ENCODE measurements at places on chromosomes 2 and 18.

DNA sequence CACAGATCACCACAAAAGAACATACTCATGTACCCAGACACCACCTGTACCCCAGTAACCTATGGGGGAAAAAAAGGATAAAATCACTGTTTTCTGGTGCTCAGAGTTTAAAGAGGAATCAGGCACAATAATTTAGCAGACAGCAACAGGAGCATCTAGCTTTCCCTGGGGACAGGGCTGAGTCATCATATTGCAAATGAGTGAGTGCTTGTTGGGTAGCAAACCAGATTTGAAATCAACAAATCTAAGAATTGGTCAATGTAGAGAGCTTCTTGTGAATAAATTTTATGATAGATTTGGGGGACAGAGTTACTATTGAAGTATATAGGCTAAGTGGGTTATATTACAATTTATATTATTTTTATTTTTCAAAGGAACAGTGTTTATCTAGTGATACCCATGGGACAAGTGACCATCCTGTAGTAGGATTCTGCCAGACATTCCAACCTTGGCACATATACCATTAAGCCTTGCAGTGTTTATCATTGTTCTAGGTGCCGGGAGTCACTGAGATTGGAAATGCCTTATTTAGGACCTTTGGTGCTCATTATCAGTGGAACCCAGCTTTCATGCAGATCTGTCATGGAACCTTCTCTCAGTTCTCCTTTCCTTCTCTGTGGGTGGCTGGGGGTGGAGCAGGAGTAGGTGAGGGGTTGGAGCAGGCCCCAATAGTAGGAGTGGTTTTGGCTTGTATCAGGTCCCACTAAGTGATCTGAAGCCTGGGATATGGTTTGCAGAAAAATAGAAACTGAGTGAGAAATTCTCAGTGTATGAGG, 117.2 kb downstream of the CERS6 start:
- DNase-seq, result no peak

GRCh38 chr18:3062798-3063680, 50.1 kb upstream of the LPIN2 start:
- no peak for DNase-seq

DNA sequence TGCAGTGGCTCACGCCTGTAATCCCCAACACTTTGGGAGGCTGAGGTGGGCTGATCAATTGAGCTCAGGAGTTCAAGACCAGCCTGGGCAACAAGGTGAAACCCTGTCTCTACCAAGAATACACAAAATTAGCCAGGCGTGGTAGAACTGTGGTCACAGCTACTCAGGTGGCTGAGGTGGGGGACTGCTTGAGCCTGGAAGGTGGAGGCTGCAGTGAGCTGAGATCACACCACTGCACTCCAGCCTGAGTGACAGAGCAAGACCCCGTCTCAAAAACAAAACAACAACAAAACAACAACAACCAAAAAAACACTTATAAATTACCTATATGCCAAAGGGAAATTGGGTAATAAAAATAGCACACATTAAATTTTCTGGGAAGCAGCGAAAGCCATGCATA, 141.6 kb downstream of the HDAC4 start:
- DNase-seq, result no peak

DNA sequence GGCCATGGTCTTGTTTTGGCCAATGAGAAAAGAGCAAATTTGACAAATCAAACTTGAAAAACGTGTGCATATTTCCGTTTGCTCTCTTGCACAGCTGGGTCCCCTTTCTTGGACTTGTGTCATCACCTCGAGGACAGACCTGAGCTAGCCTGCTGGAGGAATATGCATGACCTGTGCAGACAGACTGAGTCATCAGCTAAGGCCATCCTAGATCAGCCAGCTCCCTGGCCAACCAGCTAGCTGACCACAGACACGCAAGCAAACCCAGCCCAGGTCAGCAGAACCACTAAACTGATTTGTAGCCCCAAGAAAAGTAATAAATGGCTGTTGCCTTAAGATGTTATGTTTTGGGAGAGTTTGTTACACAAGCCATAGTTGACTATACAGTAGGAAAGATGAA, 61.3 kb upstream of the PAX3 start:
- DNase-seq, result no peak

- peak; percentile 21 for DNase-seq
Measured at GRCh38 chr2:230160112-230160660, 59.6 kb downstream of the SP110 start.

DNA sequence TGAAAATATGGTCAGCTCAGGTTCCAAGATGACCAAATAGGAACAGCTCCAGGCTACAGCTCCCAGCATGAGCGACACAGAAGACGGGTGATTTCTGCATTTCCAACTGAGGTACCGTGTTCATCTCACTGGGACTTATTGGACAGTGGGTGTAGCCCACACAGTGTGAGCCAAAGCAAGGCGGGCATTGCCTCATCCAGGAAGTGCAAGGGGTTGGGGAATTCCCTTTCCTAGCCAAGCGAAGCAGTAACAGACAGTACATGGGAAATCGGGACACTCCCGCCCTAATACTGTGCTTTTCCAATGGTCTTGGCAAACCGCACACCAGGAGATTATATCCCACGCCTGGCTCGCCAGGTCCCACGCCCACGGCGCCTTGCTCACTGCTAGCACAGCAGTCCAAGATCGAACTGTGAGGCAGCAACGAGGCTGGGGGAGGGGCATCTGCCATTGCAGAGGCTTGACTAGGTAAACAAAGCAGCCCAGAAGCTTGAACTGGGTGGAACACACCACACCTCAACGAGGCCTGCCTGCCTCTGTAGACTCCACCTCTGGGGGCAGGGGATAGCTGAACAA, 57.5 kb downstream of the WDPCP start:
- no peak for DNase-seq

DNA sequence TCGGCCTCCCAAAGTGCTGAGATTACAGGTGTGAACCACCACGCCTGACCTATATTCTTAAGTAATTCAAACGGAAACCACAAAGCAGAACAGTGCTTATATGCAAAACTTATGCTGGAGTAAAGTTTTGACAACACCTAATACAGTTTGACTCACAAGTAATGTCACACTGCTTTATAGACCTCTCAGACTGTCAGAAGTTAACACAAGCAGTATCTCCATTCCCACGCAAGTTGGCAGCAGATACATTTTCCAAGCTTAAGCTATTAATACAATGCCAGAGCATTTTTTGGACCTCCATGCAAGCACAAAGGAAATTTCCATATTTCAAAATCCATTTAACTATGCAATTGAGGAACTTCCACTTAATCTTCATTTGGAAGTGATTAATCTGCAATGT, 21.0 kb upstream of the SANBR start:
- DNase-seq, result no peak

DNA sequence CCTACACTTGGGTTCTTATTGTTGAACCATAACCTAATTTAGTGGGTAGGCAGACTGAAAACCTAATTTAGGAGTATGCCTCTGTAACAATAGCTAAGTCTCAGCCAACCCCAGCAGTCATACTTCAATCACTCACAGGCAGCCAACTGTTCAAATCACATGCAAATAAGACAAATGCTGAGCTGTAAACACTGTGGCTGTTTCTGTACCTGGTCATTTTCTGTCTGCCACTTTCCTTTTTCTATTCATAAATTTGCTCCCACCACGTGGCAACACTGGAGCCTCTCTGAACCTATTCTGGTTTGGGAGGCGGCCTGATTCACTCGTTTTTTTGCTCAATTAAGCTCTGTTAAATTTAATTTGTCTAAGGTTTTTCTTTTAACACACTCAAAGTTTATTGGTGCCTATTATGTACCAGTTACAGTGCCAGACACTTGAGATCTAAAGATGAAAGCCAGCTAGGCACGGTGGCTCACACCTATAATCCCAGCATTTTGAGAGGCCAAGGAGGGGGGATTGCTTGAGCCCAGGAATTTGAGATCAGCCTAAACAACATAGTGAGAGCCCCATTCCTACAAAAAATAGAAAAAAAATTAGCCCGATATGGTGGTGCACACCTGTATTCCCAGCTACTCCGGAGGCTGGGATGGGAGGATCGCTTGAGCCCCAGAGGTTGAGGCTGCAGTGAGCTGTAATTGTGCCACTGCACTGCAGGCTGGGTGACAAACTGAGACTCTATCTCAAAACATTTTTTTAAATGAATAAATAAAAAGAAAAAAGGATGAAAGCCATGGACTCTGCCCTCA, 41.1 kb downstream of the THNSL2 start:
- no peak for DNase-seq

GRCh38 chr2:63827749-63828148, 13.9 kb upstream of the UGP2 start:
- no peak for DNase-seq

- DNase-seq, result no peak
Measured at GRCh38 chr18:2173486-2173885, 397.8 kb downstream of the METTL4 start.

DNA sequence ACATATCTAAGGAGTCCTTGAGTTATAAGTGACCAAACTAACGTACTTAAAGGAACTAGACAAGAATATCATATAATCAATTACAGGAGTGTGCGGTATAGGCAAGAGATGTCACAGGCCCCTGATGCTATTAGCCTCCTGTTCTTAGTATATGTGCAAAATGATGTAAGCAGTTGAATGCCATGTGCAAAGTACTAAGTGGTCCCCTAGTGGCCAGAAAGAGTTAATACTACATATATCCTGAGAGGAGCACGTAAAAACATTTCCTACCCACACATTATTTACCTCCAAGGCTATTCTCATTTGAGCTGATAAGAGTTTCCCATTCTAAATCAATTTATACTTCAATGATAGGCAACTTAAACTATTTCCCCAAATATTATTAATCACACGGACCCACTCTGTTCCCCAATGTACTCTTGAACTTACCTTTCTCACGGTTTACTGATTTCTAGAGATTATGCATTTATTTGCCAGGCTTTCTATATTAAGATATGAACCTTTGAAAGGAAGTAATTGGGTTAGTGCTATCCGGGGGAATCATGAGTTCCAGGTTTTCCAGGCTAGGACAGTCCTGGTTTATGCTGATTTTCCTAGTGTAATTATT, 158.0 kb upstream of the KLHL14 start:
- no peak for DNase-seq

GRCh38 chr2:12046641-12047040, 300.2 kb downstream of the LPIN1 start:
- no peak for DNase-seq

DNA sequence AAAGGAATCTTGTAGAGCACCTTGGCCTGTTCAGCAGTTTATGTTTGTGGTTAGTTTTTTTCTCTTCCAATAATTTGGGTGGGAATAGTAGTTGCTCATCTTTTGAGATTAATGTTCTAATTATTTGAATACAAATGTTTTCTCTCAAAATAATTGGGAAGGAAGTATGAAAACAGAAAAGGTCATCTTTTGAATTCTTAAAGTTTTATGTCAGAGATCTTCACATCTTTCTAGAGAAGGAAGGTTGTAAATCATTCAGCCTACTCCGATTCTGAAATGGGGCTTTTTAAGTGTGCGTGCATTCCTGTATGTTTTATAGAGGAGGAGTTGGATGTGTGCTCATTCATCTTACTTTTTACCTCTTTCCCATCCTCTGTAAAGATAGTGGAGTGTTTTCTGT, 29.0 kb downstream of the GRHL1 start:
- DNase-seq, result no peak

DNA sequence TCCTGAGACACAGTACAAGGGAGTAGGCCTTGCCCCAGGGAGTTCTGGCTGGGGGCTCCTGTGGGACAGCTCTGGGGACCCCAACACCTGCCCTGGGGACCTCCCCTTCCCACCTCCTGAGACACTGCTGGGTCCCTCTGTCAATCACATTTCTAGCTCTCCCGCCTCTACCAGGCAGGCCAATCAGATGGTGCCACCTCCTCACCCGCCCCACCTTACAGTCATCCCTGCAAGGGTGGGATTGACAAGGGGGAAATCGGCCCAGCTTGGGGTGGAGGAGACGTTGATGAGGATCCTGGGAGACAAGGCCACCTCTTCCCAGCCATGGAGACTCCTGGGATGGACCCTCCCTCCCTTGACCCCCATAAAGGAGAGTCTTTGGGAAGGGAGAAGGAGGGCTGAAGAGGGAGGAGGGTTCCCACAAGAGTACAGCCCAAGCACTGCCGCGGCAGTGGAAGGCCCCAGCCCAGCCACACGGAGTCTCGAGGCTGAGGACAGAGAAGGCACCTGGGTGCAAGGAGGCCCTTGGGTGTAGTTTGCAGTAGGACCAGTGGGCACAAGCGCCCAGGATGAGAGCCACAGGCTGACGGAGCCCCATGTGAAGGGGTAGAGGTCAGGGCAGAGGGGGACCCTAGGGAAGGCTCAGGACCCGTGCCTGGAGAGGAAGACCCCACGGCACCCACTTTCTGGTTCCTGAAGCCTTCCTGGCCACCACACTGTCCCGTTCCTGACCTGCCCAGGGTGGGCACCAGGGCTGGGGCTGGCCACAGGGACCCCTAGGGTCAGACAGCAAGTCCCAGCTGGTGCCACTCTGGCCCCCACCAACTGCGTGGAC, 109.9 kb upstream of the OTOS start:
- no peak for DNase-seq

DNA sequence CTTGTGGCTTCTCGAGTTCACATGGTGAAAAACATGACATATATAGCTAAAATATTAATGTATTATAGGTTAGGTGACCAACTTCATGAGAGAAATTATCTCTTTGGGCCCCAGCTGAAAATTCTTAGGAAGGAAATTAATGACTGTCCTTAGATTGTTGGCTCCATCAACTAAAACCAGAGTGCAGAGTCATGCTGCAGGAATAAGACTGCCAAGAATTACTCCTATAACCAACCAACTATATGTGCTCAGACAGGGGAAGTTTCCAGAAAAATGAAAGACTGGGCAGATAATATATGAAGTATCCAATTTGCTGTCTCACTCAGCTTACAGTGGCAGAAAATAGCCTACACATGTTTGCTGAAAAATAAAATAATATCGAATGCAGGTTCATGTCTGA, 71.0 kb upstream of the TMEFF2 start:
- peak; percentile 12 for DNase-seq

DNA sequence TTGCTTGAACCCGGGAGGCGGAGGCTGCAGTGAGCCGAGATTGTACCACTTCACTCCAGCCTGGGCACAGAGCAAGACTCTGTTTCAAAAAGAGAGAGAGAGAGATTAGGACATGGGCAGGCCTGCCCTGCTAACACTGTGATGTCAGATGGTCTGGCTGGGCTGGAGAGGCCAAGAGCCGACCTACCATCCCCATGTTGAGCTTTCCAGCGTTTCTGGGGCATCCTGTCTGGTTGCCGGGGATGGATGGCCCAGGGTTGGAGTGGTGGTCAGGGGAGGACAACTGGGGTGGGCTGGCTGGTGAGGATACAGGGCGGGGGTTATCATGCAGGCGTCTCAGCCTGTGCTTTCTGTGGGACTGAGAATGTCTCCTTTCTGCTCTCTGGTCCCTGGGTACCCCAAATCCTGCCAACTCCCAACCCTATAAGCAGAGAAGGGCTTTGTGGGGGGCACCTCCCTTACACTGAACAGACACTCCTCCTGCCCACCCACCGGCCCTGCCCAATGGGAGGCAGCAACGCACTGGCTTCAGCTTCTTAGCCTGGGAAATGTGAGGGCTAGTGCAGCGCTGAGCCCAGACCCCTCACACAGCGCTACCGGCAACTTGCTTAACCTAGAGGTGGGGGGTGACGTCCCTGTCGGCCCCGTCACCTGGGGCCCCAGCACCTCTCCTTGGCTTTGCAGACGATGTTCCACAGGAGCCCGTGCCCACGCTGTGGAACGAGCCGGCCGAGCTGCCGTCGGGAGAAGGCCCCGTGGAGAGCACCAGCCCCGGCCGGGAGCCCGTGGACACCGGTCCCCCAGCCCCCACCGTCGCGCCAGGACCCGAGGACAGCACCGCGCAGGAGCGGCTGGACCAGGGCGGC, 5.4 kb downstream of the SNORC start:
- no peak for DNase-seq
